A549 treated with CpdA at 1 μM for 4 hours (cell line): ENCODE measurements at places on chromosomes 2 and 18. TPM values are rescaled to one million over a fixed set of nuclear protein-coding genes. Genes with fewer than 3 reads are reported as not detected.

TMEM178A gene
- 0.06 to 0.14 TPM in 2 of 5 replicates, not detected in the others for total RNA-seq

LYPD1 gene
- 12.3 to 20.8 TPM (median 17.7 TPM) in 5 replicates for total RNA-seq

TRMT61B gene
- total RNA-seq: 17.1 to 18.8 TPM (median 17.5 TPM) in 5 replicates

GNAL gene
- 4.6 to 8.6 TPM (median 4.9 TPM) in 5 replicates for total RNA-seq

AAK1 gene
- 11.5 to 19.7 TPM (median 15.2 TPM) in 5 replicates for total RNA-seq

TXNDC2 gene
- 0.10 to 0.35 TPM (median 0.21 TPM) in 5 replicates for total RNA-seq

TANK gene
- total RNA-seq: 33.0 to 57.2 TPM (median 38.5 TPM) in 5 replicates

VWA3B gene
- total RNA-seq: 0.02 to 0.43 TPM (median 0.18 TPM) in 4 of 5 replicates, not detected in the other

KCNIP3 gene
- total RNA-seq: 1.0 to 1.9 TPM (median 1.7 TPM) in 5 replicates

SERPINB13 gene
- not detected in 5 replicates for total RNA-seq

ANKRD62 gene
- not detected in 5 replicates for total RNA-seq

ATIC gene
- 209 to 225 TPM (median 216 TPM) in 5 replicates for total RNA-seq

ME2 gene
- total RNA-seq: 34.4 to 43.8 TPM (median 38.3 TPM) in 5 replicates

SCG2 gene
- 0.86 to 1.4 TPM (median 1.2 TPM) in 5 replicates for total RNA-seq

ACOXL gene
- total RNA-seq: 0.02 TPM in 1 of 5 replicates, not detected in the others

KRTCAP3 gene
- total RNA-seq: 0.37 to 1.5 TPM (median 0.70 TPM) in 5 replicates
